ENCODE measurements at places on chromosomes 2 and 18.
A peak's percentile ranks its signal among the peaks of the same experiment; 100 is the strongest.

- no peaks in the 10 kb centered on the region for H3K36me3 ChIP-seq
- H3K27me3 ChIP-seq = no peaks in the 10 kb centered on the region
- DNase-seq = no peak
These were observed 201.2 kb downstream of the LRP1B start for GRCh38 chr2:141929331-141930252.

DNA sequence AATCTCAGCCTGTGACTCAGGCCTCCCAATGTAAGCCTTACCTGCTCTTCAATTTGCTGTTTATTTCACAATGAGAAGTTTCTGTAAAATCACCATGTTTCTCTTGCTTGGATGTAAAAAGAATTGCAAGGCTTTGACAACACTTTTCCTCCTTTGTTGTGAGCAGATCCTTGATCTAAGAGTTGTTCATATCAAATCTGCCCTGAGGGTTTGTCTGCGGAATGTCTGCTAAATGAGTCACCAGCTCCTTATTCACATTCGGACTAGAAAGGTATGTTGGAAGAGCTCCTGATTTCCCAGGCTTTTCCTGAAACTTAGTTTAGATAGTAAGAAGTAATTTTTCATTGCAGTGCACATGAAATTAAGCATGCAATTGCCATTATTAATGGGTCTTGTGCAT lies 268.2 kb upstream of the TCF4 start:
- peak; percentile 57 for DNase-seq
- H3K4me3 ChIP-seq = no peak overlapping the region
- H3K27me3 ChIP-seq = no peaks in the 10 kb centered on the region
- H3K36me3 ChIP-seq = no peaks in the 10 kb centered on the region
- H3K27ac ChIP-seq = no peak overlapping the region

GRCh38 chr2:26982102-26982742 lies 11.8 kb downstream of the MAPRE3 start:
- no peaks in the 10 kb centered on the region for H3K27me3 ChIP-seq
- no peaks in the 10 kb centered on the region for H3K36me3 ChIP-seq
- H3K4me3 ChIP-seq = no peak overlapping the region
- DNase-seq = no peak

- H3K27ac ChIP-seq = no peak overlapping the region
- no peaks in the 10 kb centered on the region for H3K4me1 ChIP-seq
- no peak overlapping the region for H3K4me3 ChIP-seq
- no peaks in the 10 kb centered on the region for H3K27me3 ChIP-seq
These were observed 112.3 kb upstream of the SETBP1 start for GRCh38 chr18:44568342-44568741.

DNA sequence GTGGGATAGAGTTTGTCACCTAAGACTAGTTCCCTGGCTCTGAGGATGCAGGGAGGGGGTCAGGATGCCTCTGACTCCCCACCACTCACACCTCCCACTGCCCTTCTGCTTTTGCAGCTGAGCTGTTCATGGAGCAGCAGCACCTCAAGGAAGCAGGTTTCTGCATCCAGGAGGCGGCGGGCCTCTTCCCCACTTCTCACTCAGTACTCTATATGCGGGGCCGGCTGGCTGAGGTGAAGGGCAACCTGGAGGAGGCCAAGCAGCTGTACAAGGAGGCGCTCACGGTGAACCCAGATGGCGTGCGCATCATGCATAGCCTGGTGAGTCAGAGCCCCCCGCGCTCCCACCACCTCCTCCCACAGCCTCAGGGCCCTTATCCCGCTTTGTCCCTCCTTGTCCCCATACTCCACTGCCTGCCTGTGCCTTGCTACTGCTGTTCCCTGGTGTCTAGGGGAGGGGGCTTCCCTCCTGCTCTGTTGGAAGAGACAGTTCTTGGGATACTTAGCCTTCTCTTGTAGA lies 94.4 kb downstream of the STPG4 start:
- DNase-seq = no peak
- H3K36me3 ChIP-seq = no peaks in the 10 kb centered on the region
- H3K27ac ChIP-seq = no peak overlapping the region
- H3K4me1 ChIP-seq = peaks cover 32% of the 10 kb centered on the region

DNA sequence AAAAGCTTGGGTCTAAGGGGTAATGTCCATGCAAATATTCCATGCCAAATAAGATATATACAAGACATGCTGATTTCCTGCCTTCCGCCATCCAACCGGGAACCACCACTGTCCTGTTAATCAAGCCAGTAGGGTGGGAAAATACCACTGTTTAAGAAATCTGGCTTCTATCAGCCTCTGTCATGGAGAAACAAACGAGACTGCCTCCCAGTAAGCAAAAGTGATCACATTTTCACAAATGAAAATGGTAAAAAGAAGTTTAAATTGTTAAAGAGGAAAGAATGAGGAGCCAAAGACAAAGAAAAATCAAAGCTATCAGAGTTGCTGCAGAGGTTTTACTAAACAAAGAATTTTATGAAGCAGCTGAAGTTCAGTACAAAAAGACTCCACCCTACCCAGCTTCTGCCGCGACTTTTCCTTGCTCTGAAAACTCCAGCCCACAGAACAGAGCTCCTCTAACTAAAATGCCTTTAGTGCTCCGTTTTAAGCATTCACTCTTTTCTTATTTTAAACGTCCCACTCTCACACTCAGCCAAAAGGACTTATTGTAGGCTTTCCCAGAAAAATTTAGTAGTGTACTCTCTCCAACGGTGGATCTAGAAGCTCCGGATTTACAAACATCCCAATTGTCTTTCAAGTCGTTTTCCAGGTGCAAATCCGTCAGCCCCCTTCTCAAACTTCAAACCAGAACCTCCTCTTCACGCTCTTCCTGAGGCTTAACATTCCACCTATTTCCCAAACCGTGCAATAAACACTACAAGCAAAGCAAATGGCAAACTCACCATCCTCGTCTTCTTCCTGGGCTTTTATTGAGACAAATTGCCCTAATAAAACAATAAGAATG lies 613 bp downstream of the COL5A2 start:
- H3K27me3 ChIP-seq = no peaks in the 10 kb centered on the region
- H3K4me3 ChIP-seq = peak overlapping the region; percentile 67
- no peaks in the 10 kb centered on the region for H3K36me3 ChIP-seq
- DNase-seq = peak; percentile 84

DNA sequence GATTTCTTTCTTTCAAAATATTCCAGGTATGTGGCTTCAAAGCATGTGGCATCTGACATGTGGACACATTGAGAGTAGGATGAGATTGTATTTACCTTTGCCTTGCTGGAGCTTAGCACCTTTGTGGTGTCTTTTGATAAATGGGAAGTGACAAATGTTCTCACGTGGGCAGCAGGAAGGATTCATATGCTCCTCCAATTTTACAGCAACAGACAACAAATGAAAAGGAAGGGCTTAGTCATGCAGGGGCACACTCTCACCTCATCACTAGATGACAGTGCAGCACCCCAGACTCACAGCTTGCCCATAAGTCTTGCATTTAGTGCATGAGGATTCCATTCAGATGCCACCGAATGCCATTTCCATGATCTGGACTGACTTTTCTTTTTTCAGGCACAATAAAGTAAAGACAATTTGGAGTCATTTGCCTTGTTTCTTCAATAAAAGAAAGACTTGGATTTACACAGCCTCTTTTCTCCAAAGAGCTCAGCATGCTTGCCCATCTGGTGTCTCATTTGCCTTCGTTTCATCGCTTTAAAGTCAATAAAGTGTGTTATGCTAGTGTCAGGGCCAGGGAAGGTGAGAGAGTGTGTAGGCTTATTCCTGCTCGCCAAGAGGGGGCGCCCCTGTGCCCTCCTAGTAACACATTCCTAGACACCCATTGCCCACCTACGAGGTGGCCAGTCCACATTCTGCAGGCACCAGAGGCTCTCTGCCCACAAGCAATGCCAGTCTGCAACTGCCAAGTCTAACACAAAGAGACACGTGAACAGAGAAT lies 39.6 kb upstream of the DAPL1 start:
- H3K36me3 ChIP-seq = no peaks in the 10 kb centered on the region
- H3K27ac ChIP-seq = no peak overlapping the region
- H3K27me3 ChIP-seq = no peaks in the 10 kb centered on the region
- no peaks in the 10 kb centered on the region for H3K4me1 ChIP-seq

GRCh38 chr2:11770531-11771188 lies 24.2 kb downstream of the LPIN1 start:
- peaks cover 67% of the 10 kb centered on the region for H3K36me3 ChIP-seq
- no peak overlapping the region for H3K27ac ChIP-seq
- H3K4me3 ChIP-seq = no peak overlapping the region
- DNase-seq = no peak
- H3K27me3 ChIP-seq = no peaks in the 10 kb centered on the region

GRCh38 chr18:78799382-78800089 lies 180.1 kb upstream of the SALL3 start:
- no peak overlapping the region for H3K4me3 ChIP-seq
- no peaks in the 10 kb centered on the region for H3K4me1 ChIP-seq
- H3K27me3 ChIP-seq = no peaks in the 10 kb centered on the region

- no peak overlapping the region for H3K4me3 ChIP-seq
- no peaks in the 10 kb centered on the region for H3K27me3 ChIP-seq
- no peak overlapping the region for H3K27ac ChIP-seq
- peaks cover 66% of the 10 kb centered on the region for H3K36me3 ChIP-seq
- no peaks in the 10 kb centered on the region for H3K4me1 ChIP-seq
These were observed 21.2 kb downstream of the GORASP2 start for GRCh38 chr2:170950221-170950761.

- peaks cover 17% of the 10 kb centered on the region for H3K4me1 ChIP-seq
- no peaks in the 10 kb centered on the region for H3K36me3 ChIP-seq
- H3K4me3 ChIP-seq = no peak overlapping the region
- DNase-seq = no peak
These were observed 53.5 kb upstream of the KCNE4 start for GRCh38 chr2:222998459-222998858.

DNA sequence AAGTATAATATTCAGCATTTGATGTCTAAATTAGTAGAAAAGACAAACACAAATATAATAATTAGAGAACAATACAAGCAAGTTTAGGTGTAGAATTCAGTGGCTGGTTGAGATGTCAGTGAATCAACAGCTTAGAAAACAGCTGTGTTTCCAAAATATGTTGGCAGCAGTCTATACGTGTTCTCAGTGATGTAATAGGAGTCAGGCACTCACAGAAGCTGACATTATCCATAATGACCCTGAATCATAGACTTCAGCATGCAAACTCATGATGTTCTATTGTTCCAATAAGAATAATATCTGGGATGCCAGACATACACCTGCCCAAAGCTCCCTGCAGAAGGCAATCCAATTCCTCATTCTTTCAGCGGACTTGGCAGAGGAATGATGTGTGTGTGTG lies 164.7 kb downstream of the SLC8A1 start:
- DNase-seq = no peak
- no peak overlapping the region for H3K4me3 ChIP-seq
- H3K27me3 ChIP-seq = peaks cover 15% of the 10 kb centered on the region
- no peaks in the 10 kb centered on the region for H3K36me3 ChIP-seq
- no peaks in the 10 kb centered on the region for H3K4me1 ChIP-seq

DNA sequence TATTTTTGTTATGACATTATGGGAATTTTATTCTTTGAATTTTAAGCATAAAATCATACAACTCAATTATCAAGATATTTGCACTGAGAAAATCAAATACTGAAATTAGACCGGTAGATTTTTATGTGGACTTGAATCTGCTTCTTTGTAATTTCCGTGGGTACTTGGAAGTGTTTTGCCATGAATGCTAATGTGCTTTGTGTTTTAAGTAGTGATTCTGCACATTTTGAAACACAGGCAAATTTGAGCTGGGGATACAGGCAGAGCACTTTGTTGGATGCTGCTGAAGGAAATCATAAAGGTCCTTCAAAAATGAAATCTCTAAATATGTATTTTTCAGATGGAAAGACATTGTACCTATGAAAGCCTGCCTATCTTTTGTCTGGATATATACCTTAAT lies 446.3 kb upstream of the POU3F3 start:
- H3K4me3 ChIP-seq = no peak overlapping the region
- H3K4me1 ChIP-seq = no peaks in the 10 kb centered on the region
- no peaks in the 10 kb centered on the region for H3K27me3 ChIP-seq
- H3K27ac ChIP-seq = no peak overlapping the region
- no peak for DNase-seq

- no peak overlapping the region for H3K27ac ChIP-seq
- no peaks in the 10 kb centered on the region for H3K36me3 ChIP-seq
- H3K4me3 ChIP-seq = no peak overlapping the region
- H3K4me1 ChIP-seq = peaks cover 4% of the 10 kb centered on the region
These were observed 10.1 kb downstream of the RAMP1 start for GRCh38 chr2:237869343-237870102.

- H3K4me3 ChIP-seq = no peak overlapping the region
- no peaks in the 10 kb centered on the region for H3K36me3 ChIP-seq
- H3K27ac ChIP-seq = no peak overlapping the region
These were observed 70.0 kb upstream of the ATP5MC3 start for GRCh38 chr2:175251425-175252041.

DNA sequence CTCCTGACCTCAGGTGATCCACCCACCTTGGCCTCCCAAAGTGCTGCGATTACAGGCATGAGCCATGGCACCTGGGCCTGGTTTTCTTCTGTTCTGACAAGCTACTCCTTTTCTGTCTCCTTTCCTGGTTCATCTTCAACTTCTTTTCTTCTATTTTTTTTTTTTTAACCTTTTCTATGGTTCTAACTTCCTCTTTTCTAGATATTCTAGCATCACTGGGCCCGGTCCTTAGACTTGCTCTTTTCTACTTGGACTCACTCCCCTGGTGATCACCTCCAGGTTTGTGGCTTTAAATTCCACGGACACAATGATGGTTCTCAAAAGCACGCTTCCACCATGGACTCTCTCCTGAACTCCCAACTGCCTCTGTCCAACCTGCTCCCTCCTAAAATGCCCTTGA lies 2.0 kb downstream of the EIF2AK2 start:
- H3K27me3 ChIP-seq = no peaks in the 10 kb centered on the region
- H3K27ac ChIP-seq = no peak overlapping the region
- peaks cover 24% of the 10 kb centered on the region for H3K4me1 ChIP-seq
- no peak for DNase-seq
- H3K4me3 ChIP-seq = no peak overlapping the region

- H3K4me1 ChIP-seq = no peaks in the 10 kb centered on the region
- no peak overlapping the region for H3K27ac ChIP-seq
- no peaks in the 10 kb centered on the region for H3K27me3 ChIP-seq
- no peak overlapping the region for H3K4me3 ChIP-seq
These were observed 1310.5 kb upstream of the NRXN1 start for GRCh38 chr2:52342458-52342857.

DNA sequence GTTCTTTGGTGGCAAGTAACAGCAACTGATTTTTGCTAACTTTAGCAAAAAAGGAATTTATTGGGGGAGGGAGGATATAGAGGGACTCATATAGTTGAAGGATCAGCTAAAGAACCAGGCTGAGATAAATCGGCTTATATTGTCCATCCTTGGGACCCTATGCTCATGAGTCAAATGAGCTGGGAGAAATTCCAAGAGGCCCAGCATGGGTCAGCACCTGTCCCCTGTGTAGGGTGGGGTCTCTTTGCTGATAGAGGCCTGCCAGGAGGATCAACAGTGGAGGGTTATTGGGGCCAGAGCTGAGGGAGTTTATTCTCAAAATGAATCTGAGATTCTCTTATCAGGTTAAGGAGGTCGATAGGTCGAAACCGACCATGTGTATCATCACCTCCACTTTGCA lies 97.2 kb downstream of the VAPA start:
- no peak overlapping the region for H3K4me3 ChIP-seq
- no peak overlapping the region for H3K27ac ChIP-seq
- peaks cover 17% of the 10 kb centered on the region for H3K4me1 ChIP-seq
- no peaks in the 10 kb centered on the region for H3K27me3 ChIP-seq
- H3K36me3 ChIP-seq = no peaks in the 10 kb centered on the region
- DNase-seq = no peak

GRCh38 chr2:12502759-12503158 lies 214.0 kb upstream of the TRIB2 start:
- H3K4me1 ChIP-seq = peaks cover 3% of the 10 kb centered on the region
- H3K27me3 ChIP-seq = no peaks in the 10 kb centered on the region
- H3K4me3 ChIP-seq = no peak overlapping the region
- no peak overlapping the region for H3K27ac ChIP-seq

GRCh38 chr2:157749684-157750083 lies 121.0 kb upstream of the ACVR1C start:
- no peak overlapping the region for H3K27ac ChIP-seq
- H3K36me3 ChIP-seq = no peaks in the 10 kb centered on the region
- H3K4me3 ChIP-seq = no peak overlapping the region
- peaks cover 37% of the 10 kb centered on the region for H3K4me1 ChIP-seq
- no peak for DNase-seq
